Stimulated activated CD8-positive, alpha-beta memory T cell treated with anti-CD3 and anti-CD28 coated beads, Interleukin-4, amount 100 ng/mL, for 4 hours (primary cell): ENCODE measurements at places on chromosomes 3 and 15.

DNA sequence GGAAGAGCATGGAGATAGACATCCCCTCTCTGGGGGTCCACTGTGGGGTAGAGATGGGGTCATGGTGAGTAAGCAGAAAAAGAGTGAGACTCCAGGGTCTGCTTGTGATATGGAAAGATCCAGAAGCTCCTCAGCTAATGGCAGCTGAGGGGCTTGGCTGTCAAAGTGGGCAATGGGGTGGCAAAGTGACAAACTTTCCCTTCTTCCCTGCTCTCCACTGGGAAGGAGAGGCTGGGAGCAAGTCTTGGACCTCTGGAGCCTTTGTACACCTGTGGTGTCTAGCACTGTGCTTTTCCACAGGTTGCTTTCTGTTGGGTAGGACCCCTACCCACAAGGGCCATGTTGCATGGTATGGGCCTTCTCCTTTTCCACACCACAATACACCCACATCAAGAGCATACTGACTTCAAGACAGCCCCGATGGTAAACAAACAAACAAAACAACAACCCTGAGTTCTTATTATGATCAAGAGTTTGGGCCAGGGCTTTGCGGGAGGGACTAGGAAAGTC is 3.5 kb downstream of the ITGA11 start:
- no peak for DNase-seq

DNA sequence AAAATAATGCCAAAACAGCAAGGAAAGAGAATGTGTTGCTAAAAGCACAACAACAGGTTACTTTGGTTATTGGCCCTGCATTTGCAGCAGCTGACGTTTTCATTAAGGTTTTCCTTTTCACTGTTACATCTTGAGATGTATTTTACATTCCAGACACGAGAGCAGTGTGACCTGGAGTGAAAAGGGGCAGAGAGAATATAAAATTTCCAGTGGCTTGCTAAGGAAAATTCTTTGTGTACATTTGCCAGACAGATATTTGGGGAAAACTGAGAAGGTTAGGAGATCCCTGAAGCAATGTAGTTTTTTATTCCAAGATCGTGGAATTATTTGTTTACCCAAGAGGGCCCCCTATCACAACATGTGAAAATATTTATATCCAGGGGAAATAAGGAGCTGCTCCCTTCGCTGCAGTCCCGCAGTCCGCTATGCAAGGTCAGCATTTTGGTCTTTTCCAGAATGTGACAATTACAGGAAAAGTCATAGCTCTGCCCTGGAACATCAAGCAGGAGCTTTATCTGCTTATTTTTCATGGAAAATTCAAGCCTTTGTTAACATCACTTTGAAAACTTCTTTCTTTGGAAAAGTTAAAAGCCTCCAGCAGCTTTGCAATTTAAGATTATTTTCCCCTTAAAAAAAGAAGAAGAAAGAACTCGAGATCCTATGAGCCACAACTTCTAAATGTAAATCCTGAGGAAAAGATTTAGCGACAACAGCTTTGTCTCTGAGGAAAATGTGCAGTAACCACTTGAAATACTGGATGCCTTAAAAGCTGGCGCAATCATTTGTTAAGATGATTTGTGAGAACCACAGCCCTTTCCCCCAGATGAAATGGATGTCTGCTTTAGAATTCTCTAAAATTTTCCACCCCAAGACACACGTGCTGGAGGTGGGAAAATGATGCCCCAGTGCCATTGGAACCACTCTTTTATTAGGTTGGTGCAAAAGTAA is 256.4 kb upstream of the TPM1 start:
- DNase-seq = no peak

DNA sequence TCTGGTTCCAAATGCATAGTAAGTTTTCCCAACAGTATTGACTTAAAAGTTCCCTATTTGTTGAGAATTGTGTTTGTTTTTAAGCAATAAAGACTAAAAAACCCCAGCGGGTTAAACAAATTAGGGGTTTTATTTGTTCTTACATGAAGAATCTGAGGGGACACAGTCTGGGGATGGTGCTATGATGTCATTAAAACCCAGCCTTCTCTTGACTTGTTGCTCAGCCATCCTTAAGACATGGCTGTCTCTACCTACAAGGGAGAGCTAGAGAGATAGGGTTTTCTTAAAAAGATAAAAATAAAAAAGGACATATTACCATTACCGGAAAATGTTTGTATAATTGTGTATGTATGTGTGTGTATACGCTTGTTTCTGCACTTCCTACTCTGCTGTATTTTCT is 11.7 kb upstream of the ARL14 start:
- no peak for DNase-seq

GRCh38 chr3:84959470-84960271 is 882 bp downstream of the CADM2 start:
- DNase-seq = no peak

GRCh38 chr3:166013073-166013679 is 176.0 kb upstream of the BCHE start:
- DNase-seq = no peak

- no peak for DNase-seq
These were observed 1.7 kb upstream of the CLN6 start for GRCh38 chr15:68231102-68231818.
